ENCODE measurements at places on chromosomes 11 and 22. TPM values are rescaled to one million over a fixed set of nuclear protein-coding genes. Genes with fewer than 3 reads are reported as not detected.

DNA sequence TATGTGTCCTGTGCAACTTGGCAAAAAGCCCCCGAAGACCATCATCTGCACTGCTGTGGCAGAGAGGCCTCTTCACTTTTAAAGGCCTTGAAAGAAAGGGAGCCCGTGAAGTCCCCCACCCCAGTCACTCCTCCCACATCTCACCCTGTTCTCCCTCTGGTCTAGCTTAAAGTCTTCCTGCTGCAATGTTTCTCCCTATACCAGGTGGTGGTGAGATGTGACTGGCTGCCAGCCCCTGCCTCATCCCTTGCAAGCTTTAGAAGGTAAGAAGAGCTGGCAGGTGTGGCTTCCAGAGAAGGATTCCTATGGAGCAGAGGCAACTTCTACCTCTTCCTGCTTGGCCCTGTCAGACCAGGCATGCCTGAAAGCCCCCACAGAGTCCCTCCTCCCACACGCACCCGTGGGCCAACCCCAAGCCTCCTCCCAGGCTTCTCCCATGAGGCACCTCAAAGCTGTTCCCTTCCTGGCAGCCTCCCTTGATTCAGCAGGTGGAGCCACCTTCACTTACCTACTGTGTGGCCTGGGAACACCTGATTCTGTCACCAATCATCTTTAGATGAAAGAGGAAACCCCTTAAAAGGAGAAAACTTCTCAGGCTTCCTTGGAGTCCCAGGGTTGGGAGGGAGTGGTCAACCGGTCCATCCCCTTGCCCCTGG is 4.0 kb upstream of the TRIM29 start:
- no peak for DNase-seq

DNA sequence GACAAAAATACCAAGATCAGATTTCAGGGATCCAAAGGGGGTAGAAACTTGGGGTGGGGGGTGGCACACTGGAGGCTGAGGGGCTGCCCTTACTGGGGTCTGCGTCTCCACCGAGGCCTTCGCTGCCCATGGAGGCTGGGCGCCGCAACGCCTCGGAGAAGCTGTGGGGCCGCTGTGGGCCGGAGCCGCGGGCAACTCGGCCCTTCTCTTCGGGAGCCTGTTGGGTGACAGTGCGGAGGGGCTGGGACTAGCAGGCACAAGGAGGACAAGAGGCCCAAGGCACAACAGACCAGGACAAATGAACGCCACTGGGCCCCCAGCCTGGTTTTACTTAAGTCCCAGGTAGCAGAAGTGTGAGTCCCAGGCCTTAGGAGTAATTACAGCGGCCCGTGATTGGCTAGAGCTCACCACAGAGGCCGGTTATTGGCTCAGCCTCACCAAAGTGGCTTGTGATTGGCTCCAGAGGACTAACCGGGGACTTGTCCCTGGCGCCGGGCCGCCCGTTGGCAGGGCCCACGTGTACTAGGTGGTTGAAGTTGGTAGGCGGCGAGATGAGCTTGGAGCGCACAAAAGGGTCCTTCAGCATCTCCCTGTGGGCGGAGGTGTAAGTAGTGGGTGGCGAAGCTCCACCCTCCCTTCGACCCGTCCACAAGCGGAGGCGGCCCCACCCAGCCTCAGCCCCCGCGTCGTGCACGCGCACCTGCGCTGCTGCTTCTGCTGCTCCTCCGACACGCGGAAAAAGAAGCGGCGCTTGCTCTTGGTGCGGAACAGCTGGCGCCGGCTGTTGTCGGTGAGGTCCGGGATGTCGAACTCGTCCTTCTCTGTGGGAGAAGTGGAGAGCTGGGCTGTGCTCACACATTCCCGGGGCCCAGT is 16.5 kb upstream of the MEN1 start:
- no peak for DNase-seq

DNA sequence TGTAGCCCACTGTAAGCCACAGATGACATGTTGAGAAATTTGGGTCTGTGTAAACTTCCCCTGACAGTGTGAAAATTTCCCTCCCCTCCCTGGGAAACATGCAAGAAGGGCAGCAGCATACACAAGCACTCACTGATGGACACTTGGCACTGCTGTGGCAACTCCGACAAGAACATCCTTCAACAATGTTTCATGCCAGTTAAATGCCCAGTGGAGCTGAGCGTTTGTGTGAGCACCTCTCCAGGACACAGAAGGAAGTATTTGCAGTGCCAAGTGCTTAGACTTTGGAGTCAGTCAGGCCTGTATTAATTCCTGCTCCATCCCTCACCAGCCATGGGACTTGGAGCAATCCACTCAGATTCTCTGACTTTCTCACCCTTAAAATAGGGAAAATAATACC is 17.7 kb downstream of the C11orf87 start:
- DNase-seq, result no peak

- DNase-seq, result no peak
These were observed 1.5 kb downstream of the APOL6 start for GRCh38 chr22:35649636-35650250.

DNA sequence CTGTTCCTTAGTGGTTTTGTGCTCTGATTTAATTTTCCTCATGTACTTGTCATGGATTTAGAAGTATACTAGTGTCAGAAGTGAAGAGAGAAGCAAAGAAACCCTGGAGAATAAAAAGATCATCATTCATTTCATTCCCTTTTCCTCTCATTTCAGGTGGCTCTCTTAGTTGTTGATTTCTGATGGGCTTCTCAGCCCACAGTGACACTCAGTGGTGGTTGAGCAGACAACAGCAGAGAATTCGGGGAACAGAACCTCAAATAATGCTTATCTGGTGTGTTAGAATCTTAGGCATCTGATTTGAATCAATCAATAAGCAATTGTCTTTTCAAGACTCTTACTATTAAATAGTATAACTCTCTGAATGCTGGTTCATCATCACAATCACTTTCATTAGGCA is 1289.4 kb downstream of the FAM181B start:
- DNase-seq, result no peak

DNA sequence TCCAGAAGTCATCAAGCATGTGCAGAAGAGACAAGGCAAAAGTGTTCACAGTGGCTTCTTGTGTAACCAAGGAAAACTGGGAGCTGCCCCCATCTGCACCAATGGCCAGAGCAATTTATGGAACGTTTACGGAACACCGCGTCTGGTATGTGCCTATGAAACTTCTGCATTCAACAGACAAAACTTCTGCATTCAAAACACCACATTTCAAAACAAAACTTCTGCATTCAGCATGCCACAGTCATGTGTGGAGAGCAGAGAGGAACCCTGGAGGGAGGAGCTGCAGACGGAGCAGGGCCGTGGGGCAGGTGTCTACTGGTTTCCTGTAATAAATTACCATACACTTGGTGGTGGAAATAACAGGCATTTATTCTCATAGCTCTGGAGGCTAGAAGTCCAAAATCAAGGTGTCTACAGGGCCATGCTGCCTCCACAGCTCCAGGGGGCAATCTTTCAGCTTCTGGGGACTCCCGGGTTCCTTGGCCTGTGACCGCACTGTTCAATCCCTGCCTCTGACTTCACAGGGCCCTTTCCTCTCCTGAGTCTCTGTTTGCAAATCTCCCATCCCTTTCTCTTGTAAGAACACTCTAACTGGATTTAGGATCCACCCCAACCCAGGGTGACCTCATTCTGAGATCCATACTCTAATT is 32.2 kb downstream of the RPL3 start:
- no peak for DNase-seq

DNA sequence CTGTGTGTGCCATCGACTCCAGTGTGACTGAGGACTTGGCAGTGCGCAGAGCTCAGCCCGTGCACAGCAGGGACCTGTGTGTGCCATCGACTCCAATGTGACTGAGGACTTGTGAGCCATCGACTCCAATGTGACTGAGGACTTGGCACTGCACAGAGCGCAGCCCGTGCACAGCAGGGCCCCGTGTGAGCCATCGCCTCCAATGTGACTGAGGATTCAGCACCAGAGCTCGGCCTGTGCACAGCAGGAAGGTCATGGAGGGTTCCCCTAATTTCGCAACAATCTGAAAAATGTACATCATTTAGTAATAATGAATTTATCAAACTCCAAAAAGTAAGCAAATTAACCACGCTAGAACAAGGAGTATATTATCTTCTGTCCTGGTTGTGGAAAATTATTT is 348.3 kb upstream of the B3GAT1 start:
- DNase-seq, result no peak

DNA sequence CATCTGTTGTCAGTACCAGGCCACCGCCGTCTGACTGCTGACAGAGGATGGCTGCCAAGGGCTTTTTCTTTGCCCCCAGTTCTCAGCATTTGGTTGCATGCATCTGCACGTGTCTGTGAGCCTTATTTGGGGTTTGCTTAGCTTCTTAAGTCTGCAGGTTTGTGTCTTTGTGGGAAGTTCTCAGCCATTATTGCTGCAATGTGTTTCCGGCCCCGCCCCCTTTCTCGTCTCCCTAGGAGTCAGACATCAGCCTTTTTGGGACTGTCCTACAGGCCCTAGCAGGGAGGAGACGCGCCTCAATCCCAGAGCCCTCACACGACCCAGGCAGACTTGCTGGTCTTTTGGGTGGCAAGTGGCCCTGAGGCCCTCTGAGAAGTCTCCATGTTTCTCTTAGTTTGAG is 8.0 kb downstream of the MOB2 start:
- DNase-seq, result no peak

DNA sequence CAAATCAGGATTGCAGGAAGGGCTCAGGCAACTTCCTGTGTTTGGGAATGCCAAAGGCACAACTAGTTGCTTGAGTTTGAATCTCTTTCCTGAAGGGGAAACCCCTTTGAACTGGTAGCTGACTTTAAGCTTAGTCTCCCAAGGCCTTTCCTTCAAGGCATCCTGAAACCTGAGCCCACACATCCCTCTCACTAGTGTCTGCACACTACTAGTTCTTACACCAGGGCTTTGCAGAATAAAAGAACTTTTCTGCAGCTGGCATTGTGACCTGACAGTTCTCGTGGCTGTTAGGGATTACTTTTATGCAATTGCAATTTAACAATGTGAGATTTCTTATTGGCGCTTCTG is 95.4 kb downstream of the EXT2 start:
- DNase-seq, result no peak

DNA sequence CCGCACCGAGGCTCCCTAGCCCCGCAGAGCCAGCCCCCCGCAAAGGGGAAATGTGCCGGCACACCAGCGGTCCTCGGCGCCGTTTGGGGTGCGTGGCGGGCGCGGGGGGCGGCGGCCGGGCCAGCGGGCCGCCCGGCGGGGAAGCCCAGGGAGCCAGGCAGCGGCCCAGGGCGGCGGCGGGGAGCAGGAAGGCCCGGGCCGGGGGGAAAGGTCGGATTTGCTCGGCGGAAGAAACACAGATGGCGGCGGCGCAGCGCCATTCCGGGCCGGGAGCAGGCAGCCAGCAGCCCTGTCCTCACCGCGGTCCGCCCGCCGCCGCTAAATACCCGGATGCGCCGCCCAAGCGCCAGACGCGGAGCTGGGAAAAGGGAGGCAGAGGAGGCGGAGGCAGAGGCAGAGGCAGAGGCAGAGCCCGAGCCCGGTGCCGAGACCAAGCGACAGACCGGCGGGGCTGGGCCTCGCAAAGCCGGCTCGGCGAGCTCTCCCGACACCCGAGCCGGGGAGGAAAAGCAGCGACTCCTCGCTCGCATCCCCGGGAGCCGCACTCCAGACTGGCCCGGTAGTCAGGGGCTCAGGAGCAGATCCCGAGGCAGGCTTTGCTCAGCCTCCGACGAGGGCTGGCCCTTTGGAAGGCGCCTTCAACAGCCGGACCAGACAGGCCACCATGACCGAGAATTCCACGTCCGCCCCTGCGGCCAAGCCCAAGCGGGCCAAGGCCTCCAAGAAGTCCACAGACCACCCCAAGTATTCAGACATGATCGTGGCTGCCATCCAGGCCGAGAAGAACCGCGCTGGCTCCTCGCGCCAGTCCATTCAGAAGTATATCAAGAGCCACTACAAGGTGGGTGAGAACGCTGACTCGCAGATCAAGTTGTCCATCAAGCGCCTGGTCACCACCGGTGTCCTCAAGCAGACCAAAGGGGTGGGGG is 2.6 kb upstream of the GCAT start:
- DNase-seq, result peak; percentile 62

- no peak for DNase-seq
These were observed 4.1 kb upstream of the MRPL48 start for GRCh38 chr11:73783483-73784020.

GRCh38 chr22:32024796-32025195 is 18.3 kb upstream of the SLC5A1 start:
- no peak for DNase-seq

GRCh38 chr11:126163074-126163700 is 48.3 kb downstream of the RPUSD4 start:
- DNase-seq, result no peak

DNA sequence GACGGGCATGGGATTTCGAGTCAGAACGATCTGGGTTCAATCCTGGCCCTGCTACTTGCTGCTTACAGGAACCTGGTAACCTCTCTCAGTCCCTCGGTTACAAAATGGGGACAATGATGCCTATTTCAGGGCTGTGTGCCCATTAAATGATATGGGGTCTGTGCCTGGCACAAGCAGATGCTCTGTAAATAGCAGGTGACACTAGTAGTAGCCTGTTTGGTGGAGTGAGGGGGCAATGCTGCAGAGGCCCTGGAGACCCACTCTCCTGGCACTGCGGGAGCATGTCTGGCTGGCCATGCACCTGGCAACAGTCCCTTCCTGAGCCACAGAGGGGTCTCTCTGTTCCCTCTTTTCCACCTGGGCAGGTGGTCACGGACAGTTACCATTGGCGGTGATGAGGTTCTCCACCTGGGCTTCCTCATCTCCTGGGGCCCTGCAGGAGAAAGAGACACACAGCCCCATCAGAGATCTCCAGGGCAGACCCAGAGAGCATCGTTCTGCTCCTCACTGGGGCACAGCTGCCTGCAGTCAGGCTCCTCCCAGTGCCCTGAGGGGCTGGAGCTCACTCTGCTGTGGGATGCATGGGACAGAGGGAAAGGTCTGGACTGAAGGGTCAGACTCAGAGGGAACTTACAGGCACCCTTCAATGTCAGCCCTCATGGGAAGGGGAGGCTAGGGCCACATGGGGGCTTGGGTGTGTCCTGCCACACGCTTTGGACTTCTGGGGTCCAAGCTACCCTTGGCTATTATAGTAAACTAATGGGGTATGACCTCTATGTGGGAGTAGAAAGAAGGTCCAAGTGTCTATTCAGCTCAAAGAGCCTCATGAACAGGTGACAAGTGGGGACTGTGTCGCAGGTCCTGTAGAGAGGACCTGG is 15.6 kb upstream of the FXYD2 start:
- no peak for DNase-seq

GRCh38 chr11:59463190-59463641 is 6.5 kb downstream of the OR4D6 start:
- DNase-seq, result no peak

GRCh38 chr11:123194337-123195187 is 486 bp downstream of the CLMP start:
- no peak for DNase-seq

ST14 gene
- total RNA-seq, result 0.81 TPM

DRAP1 gene
- 65.7 TPM for total RNA-seq

POTEH gene
- total RNA-seq, result not detected

LMO2 gene
- total RNA-seq, result 2.1 TPM

ESAM gene
- total RNA-seq, result 30.5 TPM

P2RY2 gene
- total RNA-seq, result 0.29 TPM

Measured in T-helper 17 cell (primary cell).